ENCODE measurements at places on chromosomes 5 and 9.

GRCh38 chr9:131180454-131180853, 55.1 kb downstream of the NUP214 start:
- DNase-seq = no peak

- no peak for DNase-seq
Measured at GRCh38 chr5:167381457-167381856, 910.0 kb upstream of the WWC1 start.

- no peak for DNase-seq
Measured at GRCh38 chr5:114437936-114438335, 76.1 kb downstream of the KCNN2 start.

GRCh38 chr5:94661086-94661485, 42.6 kb downstream of the SLF1 start:
- no peak for DNase-seq

DNA sequence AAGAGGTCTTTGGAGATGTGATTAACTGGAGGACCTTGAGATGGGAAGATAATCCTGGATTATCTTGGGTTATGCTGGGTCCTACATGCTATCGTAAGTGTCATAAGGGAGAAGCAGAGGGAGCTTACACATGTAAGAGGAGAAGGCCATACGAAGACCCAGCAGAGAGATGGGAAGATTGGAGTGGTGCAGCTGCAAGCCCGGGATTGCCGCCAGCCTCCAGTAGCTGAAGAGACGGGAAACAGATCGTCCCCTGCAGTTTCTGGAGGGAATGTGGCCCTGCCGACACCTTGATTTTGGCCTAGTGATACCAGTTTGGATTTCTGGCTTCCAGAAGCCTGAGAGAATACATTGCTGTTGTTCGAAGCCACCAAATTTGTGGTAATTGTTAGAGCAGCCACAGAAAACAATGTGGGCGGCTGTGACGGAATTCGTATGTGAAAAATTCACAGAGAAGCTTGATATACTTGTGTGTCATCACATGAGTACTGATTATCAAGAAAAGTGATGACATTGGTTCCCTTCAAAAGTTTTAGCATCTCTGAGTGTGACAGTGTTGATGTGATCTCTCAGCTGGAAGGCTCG, 86.9 kb downstream of the CYFIP2 start:
- DNase-seq = no peak

GRCh38 chr5:147791181-147791580, 8.7 kb upstream of the JAKMIP2 start:
- DNase-seq = no peak

DNA sequence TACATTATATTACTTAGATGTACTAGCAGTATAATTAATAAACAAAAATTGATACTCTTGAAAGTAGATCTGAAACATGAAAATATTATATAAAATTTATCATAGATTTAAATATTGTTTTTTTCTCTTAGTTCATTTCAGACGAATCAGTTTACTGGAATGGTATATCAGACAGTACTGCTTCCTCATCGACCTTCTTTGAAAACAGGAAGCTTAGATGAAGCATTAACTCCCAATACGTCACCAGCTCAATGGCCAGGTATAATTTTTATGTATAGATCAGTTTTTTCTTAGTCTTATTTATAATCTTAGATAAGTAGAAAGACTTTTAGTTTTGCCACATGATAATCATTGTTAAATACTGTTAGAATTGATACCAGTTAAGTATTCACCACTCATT, 106.3 kb downstream of the DMXL1 start:
- DNase-seq = no peak

DNA sequence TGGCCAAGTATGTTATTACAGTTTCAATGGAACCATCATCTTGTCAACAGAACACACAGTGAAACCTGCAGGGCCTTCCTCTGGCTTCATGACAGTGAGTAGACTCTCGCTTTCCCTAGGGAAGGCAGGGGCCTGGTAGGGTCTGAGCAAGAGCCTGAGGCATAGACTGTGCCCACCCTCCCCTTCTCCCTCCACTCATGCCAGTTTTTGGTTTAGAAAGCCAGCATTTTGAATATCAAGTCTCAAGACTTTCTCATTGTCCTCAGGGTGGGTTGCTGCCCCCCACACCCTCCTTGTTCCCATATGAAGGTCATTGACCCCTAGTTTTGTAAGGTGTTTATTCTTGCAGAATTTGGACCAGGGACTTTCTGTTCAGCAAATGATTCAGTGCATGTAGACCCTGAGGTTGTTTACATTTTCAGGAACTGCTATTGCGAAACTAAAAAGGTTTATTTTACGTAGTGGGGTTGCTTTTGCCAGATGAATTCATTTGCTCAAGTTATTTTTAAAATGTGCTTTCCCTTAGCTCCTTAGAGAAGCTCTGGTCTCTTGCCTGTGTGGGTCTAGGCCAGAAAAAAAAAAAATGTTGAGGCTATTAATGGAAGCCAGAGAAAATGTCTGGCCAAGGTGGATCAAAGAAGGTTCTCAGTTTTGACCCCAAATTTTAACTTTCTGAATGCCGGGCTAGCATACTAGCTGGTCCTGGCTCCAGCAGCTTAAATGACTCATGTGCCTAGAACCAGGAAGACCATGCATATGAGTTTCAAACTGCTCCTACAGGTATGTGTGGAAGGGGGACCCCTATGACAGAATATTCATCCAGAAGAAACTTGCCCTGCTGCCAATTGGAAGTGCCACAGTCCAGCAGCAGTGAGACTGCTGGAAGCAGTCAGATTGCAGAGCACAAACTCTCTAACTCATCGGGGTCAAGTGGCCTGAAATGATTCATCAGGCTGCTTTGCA, 10.1 kb upstream of the MOB3B start:
- no peak for DNase-seq

DNA sequence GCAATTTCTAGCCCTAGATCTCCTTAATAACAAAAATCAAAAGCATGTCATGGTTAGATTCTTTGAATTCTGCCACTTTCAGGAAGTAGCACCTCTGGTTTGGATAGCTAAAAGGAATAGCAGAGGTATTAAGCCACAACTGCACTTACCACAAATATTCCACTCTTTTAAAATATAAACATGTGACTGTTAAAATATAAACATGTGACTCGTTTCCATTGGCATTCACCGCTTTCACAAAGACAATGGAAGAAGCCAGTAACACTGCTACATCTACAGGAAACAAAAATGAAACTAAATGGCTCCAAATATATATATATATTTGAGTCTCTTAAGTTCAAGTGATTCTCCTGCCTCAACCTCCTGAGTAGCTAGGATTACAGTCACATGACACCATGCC, 222.9 kb downstream of the ARL15 start:
- DNase-seq = no peak

GRCh38 chr5:1174122-1174936, 27.1 kb upstream of the SLC6A19 start:
- no peak for DNase-seq

DNA sequence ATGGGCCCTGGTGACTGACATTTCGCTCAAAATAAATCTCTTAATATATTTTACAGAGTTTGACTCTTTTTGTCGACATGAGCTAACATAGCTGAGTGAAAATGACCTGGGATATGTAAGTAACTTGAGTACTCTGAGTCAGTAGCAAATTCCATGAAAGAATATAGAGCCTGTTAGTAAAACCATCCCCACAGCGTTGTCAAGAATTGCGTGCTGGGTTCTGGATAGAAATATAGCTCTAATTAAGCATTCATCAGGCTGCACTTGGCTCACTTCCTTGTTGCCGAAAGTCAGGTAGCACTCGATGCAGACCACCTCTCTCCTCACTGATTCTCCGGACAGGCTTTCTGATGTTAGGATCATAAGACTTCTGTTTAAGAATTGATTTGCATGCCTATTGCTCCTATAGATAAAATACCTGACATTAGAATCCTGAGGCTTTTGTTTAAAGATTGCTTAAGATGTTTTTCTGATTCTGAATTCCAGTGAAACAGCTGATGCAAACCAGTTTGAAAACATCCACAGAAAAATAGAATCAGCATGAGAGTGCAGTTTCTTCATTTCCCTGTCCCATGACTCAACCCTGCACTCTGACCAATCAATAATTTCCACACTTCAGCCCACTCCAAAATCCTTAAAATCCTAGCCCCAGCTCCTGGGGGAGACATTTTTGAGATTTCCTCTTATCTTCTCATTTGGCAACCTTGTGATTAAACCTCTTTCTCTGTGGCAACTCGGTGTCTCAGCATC, 310.6 kb downstream of the DIRAS2 start:
- DNase-seq = no peak

DNA sequence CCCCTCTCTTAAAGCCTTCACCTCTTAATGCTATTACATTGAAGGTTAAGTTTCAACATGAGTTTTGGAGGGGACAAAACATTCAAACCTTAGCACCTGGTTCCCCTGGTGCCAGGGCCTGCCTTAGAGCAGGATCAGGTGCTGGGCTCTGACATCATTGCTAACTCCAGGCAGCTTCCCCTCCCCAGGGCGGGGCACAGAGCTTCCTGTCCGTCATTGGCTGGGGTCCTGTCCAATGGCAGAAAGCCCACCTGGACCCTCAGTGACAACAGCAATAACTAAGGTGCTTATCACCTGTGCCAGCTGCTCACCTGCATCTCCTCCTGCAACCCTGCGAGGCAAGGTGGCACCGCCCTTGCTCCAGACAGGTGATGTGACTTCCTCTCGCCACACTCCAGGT, 177.4 kb downstream of the NSG2 start:
- no peak for DNase-seq

DNA sequence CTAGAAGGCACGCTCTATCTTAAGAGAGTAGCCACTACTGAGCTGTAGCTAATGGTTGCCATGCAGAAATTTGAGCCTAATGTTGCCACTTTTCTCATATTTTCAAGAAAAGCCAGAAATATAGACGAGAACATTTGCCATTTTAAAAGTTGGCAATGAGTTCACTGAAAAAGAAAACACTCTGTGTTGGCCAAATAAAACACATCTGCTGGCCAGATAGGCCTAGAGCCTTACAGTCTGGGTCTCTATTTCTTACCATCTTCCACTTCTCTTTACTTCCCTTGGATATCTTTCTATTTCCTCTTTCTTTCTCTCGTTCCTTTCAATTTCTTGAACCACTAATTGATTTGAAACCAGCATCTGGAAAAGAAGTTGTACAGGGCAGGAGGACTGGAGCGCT, 36.6 kb upstream of the VCAN start:
- DNase-seq = no peak

DNA sequence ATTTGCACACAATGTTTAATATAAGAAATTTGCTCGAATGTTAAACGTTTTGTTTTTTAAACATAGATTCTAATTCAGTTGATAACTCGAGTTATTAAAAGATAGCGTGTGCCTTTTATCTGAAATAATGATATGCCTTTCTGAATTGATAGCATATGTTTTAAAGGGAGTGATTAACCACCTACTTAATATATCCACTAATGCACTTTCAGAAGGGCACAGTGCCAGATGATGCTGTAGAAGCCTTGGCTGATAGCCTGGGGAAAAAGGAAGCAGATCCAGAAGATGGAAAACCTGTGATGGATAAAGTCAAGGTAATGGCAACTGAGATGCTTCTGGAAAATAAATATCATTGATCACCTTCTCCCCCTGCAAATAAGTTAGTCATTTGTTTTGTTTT, 53.9 kb downstream of the ERAP1 start:
- DNase-seq = no peak

GRCh38 chr9:133078486-133078885, 16.7 kb downstream of the CEL start:
- no peak for DNase-seq

DNA sequence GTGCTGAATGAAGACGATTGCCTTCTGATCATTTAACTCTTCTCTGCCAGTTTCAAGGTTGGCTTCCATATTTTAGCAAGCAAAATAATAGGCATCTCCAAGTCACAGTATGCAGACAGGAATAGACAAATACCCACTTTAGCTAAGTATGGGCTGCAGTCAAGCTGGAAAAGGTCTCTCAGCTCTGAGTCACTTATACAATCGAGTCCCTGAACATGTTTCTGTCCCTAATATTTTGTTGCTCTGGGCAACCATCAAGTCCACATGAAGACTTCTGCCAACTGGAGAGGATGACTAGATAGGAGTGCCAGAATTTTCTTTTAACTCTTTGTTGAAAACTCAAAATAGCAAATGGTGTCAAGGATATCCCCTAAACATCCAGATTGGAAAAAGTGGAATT, 575.3 kb downstream of the RAB3C start:
- no peak for DNase-seq

DNA sequence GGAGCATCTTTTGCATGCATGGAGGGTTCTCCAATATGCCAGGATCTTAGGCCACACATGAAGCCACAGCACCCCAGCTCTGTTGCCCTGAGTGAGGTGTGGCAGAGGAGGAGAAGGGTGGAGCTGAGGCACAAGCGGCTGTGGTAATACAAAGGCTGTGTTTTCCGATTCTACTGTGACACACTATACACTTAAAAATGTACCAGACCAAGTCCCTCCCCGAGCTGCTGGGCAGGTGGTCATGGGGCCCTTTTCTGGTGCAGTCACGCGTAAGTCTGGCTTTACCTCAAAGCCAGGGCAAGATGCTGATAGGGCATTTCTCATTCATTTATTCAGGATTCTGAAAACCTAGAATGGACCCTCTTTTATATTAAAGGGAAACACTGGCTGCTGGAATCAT, 3.7 kb downstream of the ADGRV1 start:
- DNase-seq = no peak

DNA sequence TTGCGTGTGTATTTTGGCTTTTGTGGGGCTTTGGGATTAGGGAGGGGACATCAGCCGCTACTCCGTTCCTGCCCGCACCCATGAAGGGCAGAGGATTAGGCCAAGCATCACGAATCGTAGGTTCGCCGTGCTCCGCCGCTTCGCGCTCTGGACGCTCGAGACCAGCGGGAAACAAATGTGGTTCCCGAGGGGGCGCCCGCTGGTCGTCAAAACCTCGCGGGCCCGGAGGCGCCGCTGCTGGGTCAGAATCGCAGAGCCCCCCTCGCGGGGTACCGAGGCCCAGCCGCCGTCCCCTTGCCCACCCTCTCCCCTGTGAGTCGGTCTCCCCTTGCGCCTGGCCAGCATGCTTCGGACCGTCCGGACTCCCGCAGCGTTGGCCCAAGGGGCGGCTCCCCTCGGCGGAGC, 2.3 kb upstream of the PAX5 start:
- no peak for DNase-seq

DNA sequence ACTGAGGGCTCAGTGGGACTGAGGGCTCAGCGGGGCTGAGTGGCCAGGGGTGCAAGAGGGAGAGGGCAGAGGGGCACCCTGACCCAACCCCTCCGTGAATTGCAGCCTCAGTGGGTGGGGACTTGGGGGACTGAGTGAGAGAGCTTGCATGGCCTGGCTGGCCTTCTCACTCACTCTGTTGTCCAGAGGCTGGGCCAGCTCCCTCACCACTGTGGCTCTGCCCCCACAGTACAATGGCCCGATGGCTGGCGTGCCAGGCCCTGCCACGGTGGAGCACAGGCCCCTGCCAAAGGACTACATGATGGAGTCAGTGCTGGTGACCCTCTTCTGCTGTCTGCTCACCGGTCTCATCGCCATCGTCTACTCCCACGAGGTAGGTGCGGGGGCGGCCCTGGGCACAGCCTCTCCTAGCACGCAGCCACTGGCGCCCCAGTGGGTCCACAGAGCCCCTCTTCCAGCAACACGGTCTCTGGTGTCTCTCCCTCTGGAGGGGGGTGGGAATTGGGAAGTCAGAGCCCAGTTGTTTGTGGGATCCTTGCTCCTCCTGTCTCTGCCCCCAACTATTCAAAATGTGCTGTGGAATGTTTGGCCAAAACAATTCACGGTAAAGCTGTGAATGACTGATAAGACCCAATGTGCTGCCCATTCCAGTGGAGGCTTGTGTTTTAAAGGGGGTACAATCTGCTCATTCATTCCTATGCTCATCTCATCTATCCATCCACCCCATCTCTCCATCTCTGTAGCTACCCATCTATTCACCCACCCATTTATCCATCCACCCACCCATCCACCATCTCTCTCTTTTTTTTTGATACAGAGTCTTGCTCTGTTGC, 10.7 kb downstream of the PRRT1B start:
- no peak for DNase-seq

GRCh38 chr9:79387101-79387835, 184.5 kb upstream of the TLE4 start:
- no peak for DNase-seq
